A549 treated with dexamethasone at 1 μM for 4 hours (cell line): ENCODE measurements at places on chromosomes 16 and 17. TPM values are rescaled to one million over a fixed set of nuclear protein-coding genes. Genes with fewer than 3 reads are reported as not detected.

The MYH8 gene
- 0.02 TPM in 1 of 5 replicates, not detected in the others for total RNA-seq

The SKAP1 gene
- total RNA-seq = 0.11 to 0.14 TPM in 2 of 5 replicates, not detected in the others

The IL34 gene
- 0.33 to 0.69 TPM (median 0.39 TPM) in 5 replicates for total RNA-seq

The NPIPB6 gene
- 1.5 to 2.3 TPM (median 1.6 TPM) in 5 replicates for total RNA-seq

The CDH13 gene
- total RNA-seq = 0.01 to 0.04 TPM (median 0.01 TPM) in 3 of 5 replicates, not detected in the others
